ENCODE measurements at places on chromosomes 4 and X.

DNA sequence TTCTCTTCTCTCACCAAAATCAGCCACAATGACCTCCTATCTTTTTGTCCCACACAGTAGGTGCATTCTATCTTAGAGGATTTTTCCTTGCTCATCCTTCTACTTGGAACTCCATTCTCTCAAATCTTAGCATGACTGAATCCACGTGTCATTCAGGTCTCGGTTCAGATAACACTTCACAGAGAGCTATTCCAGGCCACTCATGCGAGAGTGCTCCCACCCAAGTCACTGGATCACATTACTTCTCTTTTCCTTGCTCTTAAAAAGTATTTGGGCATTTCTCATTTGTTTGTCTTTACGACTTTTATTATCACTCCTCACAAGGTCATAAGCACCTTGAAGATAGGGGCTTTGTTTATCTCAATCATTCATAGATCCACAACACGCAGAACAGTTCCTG, 647.5 kb upstream of the TENM3 start:
- no peak for DNase-seq

DNA sequence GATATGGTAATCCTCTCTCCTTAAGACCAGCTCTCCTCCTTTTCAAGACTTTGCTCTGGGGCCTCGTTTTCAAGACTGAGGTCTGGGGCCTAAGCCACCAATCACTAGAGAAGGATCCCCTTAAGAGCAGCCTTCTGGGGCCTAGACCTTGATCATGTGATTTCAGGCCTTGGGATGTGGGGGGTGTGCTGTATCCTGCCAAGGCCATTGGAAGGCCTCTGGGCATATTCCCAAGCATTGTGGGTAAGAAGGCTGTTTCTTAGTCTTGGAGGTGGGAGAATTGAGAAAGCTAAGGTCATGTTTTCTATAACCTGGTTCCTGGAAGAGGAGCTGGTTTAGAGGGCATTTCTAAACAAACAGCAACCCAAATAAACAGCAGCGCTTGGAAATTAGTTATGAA, 12.1 kb downstream of the TMEM164 start:
- no peak for DNase-seq

GRCh38 chr4:288891-289290, 16.4 kb downstream of the ZNF732 start:
- DNase-seq = no peak

- no peak for DNase-seq
Observed at GRCh38 chr4:19224820-19225219, 1026.9 kb upstream of the SLIT2 start.

DNA sequence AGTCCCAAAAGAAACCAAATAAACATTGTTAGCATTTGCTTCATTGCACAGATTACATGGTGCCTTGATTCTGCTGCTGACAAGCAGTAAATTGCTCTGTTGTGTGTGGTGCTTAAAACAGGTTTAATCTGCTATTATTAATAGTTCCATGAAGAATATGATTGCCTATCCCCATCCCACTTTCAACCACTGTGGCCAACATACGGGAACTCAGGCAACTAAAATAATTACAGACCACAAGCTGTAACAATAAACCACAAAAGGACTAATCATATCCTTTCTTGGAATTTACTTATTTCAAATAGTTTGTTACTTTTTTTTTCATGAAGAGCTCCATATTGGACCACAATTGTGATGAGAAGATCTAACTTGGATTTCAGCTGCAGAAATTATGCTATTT, 131.5 kb downstream of the PACRGL start:
- DNase-seq = no peak

- no peak for DNase-seq
Observed at GRCh38 chrX:31449081-31449480, 377.2 kb upstream of the FTHL17 start.

- no peak for DNase-seq
Observed at GRCh38 chr4:163217505-163217904, 50.8 kb upstream of the NAF1 start.

DNA sequence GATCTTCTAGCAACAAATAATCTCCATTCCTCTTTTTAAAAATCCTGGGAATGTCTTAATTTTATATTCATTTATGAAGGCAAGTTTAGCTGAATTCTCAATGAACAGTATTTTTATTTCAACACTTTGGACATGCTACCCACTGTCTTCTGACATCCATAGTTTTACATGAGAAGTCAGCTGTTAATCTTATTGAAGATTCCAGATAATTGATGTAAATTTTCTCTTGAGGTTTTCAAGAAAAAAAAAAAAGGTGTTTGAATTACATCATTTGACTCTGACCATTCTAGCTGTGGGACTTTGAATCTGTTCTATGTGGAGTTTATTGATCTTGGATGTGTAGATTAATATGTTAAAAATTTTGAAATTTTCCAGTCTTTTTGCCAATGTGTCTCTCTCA, 28.0 kb downstream of the PDHA2 start:
- no peak for DNase-seq

- no peak for DNase-seq
Observed at GRCh38 chrX:17621566-17622270, 115.6 kb upstream of the SCML1 start.

- DNase-seq = no peak
Observed at GRCh38 chrX:81259714-81260395, 58.0 kb downstream of the SH3BGRL start.

DNA sequence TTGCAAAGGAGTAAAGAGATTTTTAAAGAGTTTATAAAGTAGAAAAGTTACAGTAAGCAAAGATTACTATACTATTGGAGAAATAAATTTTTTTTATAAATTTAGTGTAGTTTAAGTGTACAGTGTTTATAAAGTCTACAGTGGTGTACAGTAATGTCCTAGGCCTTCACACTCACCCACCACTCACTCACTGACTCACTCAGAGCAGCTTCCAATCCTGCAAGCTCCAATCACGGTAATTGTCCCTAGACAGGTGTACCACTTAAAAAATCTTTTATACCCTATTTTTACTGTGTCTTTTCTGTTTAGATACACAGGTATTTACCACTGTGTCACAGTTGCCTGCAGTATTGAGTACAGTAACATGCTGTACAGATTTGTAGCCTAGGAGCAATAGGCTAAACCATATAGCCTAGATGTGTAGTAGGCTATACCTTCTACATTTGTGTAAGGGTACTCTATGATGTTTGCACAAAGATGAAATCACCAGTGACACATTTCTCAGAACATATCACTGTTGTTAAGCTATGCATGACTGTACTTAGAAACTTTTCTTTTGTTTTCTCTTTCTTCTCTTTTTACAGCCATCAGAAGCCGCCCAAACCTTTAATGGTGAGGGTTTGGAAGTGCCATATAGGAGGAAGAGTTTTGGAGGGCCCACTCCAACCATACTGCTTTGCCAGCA, 11.8 kb upstream of the SH3RF1 start:
- no peak for DNase-seq
